ENCODE measurements at places on chromosomes 16 and 17. TPM values are rescaled to one million over a fixed set of nuclear protein-coding genes. Genes with fewer than 3 reads are reported as not detected.

Gene SPN
- 2.8 TPM for total RNA-seq

Gene FBXO39
- 0.30 TPM for total RNA-seq

Gene ASGR2
- 0.39 TPM for total RNA-seq

Gene SCIMP
- 0.99 TPM for total RNA-seq

Gene KIF18B
- 2.8 TPM for total RNA-seq

All from skin of body (tissue), 3 donors.